Choroid plexus epithelial cell (primary cell): ENCODE measurements at places on chromosomes 3 and 15.

- peak; percentile 98 for DNase-seq
These were observed 1.3 kb upstream of the TWF2 start for GRCh38 chr3:52240059-52240885.

- peak; percentile 45 for DNase-seq
These were observed 68.7 kb downstream of the SLTM start for GRCh38 chr15:58864602-58865424.

GRCh38 chr3:134028486-134029255 is 1.1 kb downstream of the SLCO2A1 start:
- no peak for DNase-seq

GRCh38 chr3:137612291-137612690 is 151.8 kb upstream of the SOX14 start:
- no peak for DNase-seq

DNA sequence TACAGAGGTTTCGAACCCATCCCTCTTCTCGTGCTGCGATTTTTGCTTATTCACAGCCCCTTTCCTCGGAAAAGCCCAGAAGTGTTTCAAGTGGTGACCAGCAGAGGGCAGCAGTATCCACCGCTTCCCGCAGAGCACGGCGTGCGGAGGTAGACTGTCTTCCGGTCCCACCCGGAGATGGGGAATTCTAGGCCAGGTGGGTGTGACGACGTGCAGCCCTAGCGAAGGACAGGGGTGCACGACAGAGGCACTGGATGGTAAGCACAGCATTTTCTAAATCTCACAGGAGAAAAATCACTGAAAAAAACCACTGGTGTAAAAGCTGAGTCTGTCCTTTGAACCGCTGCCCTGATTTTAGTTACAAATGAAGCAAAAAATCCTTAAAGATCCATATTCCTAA is 7.4 kb upstream of the PSMD6 start:
- DNase-seq, result peak; percentile 69

- DNase-seq, result peak; percentile 60
These were observed 207.6 kb upstream of the MDFIC2 start for GRCh38 chr3:70519913-70520659.
